ENCODE measurements at places on chromosomes 5 and 9.

- DNase-seq = no peak
Observed at GRCh38 chr5:83777856-83778255, 57.2 kb upstream of the HAPLN1 start.

- no peak for DNase-seq
Observed at GRCh38 chr9:110672873-110673510, 4.4 kb downstream of the MUSK start.

DNA sequence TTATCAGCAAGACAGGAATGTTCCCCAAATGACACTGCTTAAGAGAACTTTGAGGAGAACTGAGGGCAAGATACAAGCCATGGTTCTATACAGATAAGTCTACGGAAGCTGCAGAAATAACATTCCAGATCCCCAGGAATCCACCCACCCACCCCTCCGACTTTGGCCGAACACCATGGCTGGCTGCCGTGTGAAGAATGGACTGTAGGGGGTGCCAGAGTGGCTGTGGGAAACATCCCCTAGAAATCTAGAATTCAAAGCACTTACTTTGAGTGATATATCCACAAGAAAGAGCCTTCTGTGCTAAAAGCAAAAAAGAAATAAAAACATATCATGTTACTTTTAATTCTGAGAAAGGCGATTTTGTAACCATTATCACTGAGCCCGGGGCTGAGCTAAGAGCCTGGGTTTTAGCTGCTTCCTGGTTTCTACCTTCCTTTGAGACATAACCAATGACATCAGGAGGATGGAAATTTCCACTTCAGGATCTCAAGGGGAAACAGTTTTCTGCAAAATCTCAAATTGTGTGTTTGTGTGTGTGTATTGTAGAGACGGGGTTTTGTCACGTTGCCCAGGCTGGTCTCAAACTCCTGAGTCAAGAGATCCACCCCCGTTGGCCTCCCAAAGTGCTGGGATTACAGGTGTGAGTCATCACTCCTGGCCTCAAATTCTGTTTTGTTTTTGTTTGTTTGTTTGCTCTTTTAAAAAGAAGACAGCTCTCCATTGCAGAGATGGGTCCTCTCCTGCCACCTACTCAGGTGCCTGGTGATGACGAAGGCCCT is 36.4 kb downstream of the GGTA1 start:
- DNase-seq = no peak

DNA sequence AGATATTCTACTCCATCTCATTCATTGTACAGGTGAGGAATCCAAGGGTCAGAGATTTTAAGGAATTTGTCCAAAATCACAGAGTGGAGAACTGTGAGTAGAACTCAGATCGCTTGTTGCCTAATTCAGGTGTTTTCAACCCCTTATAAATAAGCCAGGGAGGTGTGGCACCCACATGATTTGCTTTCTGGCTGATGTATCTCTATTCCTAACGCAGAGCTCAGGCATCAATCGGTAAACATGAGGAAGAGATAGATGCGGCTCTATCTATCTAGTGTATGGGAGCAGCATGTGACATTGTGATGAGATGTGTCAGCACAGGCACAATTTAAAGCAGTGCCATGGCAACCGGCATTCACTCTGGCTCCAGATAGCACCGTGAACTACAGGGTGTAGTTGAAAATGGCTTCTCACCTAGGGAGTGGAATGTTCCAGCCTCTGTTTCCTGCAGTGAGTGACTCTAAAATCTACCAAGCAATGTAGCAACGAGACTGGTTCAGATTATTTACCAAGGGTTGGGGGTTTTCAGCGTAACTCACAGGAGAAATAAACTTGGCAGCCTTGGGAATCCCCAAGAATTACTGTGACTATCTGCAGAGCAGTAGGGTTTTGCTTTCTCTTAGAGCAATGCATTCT is 53.4 kb upstream of the SUB1 start:
- DNase-seq = no peak

DNA sequence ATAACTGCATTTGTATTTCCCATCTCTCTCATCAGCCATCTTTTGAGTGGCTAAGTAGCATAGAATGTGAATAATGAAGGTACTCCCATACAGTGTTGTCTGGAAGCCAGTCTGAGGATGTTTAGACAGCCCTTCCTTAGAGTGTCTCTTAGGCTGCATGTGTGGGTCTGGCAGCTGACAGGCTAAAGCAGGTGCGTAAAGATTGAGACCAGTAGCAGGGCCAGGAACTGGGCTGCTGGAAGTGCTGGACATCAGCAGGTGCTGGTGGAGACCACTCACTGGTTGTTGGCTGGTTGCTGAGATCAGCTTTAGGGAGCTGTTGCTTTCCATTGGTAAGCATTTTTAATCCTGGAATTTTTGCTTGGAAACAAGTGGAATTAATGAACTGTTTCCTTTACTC is 197.5 kb downstream of the PCSK5 start:
- DNase-seq = no peak

- no peak for DNase-seq
Observed at GRCh38 chr9:87677776-87678587, 47.9 kb upstream of the CTSL start.

DNA sequence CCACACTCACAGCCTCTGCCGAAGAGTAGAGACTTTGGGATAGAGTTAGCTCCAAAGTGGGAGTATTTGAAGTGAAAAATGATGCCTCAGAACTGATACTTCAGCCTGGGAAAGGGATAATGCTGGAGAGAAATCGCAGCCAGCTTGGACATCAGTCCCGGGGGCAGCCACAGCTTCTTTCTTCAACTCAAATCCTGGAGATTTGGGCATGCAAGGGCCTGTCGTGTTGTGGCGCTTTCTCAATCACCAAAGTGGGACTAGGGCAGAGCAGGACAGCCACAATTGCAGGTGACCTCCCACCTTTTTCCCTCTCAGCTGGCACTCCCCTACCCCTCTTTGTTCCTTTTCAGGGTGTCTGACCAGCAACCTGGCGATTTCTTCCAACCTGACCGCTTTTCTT is 70.4 kb downstream of the UBAP1 start:
- no peak for DNase-seq

- DNase-seq = no peak
Observed at GRCh38 chr9:30039712-30040111, 2344.7 kb upstream of the ACO1 start.

- DNase-seq = no peak
Observed at GRCh38 chr5:138714694-138715093, 38.5 kb upstream of the CTNNA1 start.

DNA sequence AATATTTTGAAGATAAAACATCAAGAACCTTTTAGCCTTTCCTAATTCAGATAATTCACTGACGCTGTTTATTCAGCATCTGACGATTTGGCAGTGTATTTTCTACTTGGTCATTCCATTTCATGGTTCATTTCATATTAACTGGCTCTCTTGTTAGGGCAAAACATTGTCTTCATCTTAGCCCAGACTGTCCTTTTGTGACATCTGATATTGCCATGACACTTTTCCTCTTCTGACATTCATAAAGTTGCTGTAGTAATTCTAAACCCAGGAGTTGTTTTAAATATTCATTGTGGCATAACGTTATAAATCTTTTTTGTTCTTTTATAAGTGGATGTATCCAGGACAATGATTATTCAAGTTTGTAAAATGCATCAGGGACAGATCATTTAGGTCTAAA is 1.8 kb downstream of the SCAMP1 start:
- no peak for DNase-seq

DNA sequence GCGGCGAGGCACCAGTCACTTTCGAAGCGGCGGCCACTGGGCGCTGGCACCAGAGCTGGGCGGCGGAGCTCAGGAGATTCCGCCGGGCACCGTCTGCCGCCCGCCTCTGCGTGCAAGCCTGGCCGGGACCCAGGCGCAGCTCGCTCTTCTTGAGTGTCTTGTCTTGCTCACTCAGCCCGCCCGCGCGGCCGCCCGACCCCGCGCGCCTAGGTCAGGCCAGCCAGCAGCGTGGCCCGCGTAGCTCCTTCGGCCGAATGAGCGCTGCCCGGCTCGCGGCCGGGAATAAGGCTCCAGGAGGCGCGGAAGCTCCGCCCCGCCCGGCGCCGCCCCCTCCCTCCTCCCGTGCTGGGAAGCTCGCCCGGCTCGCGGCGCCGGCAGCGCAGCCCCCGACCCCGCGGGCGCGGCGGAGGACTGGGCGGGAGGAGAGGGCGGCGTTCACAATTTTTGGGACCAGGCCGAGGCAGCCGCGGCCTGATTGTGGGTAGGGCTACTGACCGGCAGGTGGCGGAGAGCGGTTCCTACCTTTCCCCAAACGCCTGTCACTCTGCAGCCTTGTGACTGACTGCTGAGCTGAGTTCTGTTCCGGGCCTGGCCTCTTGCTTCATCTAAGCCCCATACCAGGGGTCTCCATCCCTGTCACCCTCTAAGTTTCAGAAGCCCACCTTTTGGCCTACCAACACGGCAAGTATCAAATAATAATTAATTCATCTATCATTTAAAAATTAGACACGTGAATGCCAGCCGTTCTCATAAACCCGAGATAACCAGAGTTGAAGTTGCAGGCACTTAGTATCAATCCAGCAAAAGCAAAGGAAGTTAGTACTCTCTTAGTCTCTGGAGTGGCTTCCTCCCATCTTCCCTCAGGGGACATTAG is at the start of gene HBEGF:
Gene HBEGF (minus strand): TSS at position 256 of the 874 bp plus-strand sequence. CDS start 275 bp downstream, outside the sequence.
- DNase-seq = peak; percentile 77

DNA sequence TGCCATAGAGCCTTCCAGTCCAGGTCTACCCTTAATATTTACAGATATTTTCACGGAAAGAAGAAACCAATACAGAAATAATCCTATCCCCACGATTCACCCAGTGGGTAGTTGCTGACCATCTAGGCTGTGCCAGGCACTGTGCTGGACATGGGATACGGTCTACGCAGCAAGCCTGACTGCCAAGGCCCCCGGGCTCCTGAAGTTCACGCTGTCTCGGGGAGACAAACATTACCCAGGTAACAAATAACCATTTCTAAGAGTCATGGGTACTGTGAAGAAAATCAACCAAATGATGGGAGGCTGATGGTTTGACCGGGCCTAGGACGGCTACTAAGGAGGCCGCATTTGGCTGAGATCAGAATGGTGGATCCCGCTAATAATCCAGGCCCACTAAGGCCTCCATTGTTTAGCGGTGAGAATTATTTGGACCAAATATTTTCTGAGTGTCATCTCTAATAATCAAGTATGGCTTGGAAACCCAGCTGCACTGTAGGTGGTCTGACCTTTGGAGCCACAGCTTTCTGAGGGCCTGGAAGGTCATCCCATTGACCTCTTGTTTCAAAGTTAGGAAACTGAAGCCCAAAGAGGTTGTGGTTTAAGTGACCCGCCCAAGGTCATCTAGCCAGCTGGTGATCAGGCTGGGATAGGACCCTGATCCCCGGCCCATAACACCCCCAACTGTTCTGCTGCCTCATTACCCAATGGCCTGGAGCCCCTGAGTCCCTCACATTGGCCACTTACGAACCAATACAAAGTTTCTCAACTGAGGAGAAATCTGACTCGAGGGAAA is 82.4 kb downstream of the AK8 start:
- DNase-seq = no peak

DNA sequence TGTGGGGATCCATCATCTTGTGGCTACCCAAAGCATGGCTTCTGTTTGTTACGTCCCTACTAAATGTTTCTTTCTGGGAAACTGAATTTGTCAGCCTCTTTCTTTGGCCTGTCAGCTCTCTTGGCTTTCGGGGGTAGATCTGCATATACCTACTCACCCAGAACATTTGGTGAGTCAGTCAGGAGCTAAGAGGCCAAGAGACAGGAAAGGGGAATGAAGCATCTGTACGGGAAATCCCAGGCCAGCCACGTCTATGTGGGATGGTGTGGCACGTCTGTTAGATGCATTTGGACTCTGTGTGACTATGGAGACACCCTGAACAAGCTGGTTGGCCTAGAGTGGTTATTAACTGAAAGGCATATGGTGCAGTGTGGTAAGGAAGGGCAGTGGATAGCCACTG is 58.1 kb downstream of the CDO1 start:
- DNase-seq = no peak

DNA sequence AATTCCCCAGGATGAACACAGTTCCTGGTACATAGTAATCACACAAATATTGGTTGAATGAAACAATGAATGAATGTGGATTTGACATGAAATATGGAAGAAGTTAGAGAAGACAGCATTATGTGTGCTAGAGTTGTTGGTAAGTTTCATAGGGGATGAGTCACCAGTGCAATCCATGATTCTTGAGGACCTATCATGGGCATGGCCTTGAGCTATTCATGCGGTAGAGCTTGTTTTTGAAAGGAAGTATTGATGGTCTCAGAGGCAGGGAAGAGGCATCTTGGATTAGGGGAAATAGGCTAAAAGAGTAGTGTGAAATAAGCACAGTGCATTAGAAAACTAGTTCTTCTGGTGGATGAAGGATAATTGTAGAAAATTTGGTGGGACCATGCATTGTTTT is 22.1 kb downstream of the SPATA31D1 start:
- no peak for DNase-seq

DNA sequence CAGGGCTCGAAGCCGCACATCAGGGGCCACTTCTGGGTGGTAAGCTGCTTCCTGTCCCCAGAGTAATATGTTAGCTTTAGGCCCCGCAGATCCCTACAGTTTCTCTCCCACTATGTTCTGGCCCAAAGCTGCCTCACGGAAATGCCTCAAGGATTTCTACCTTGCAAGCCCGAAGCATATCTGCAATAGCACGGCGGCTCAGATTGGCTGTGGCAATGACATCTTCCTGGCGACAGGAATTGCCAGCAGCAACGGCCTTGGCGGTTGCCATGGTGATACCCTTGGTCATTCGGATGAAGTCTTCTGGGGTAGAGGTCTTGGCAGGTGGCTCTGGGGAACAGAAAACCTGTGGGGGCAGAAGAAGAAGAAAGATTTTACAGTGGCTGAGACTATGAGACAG is 10.3 kb upstream of the TPM2 start:
- no peak for DNase-seq

GRCh38 chr9:117596678-117597077 is 107.5 kb upstream of the TLR4 start:
- no peak for DNase-seq

DNA sequence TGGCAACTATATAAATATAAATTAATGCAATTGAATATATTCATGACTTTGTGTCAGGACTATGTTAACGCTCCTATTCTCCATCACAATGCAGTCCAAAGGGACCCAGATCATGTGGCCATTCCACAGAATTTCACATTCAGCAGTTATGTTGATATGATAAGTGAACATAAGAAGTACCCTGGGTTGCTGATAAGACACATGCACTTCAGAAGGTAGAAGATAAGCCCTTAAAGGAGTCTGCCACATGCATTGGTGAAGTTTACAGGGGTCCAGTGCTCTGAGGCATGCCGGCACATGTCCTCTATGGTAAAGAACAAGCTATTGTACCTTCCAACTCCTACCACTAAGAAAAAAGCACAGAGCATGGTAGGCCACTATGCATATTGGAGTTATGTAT is 76.4 kb downstream of the PHAX start:
- no peak for DNase-seq

GRCh38 chr5:38465061-38465460 is 91.4 kb downstream of the LIFR start:
- no peak for DNase-seq

DNA sequence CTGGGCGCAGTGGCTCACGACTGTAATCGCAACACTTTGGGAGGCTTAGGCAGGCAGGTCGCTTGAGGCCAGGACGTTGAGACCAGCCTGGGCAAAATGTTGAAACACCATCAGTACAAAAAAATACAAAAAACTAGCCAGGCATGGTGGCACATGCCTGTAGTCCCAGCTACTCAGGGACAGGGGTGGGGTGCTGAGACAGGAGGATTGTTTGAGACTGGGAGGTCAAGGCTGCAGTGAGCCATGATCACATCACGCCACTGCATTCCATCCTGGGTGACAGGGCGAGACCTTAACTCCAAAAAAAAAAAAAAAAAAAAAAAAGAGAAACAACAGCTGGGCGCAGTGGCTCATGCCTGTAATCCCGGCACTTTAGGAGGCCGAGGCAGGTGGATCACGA is 23.7 kb downstream of the DCAF12 start:
- DNase-seq = no peak

Measured in cortex of kidney (tissue), 1 donor.